Stimulated activated CD4-positive, alpha-beta T cell treated with anti-CD3 and anti-CD28 coated beads, TNF-alpha, amount 100 ng/mL, for 24 hours (primary cell): ENCODE measurements at places on chromosomes 3 and 15.

GRCh38 chr15:85494048-85494777 lies 113.8 kb downstream of the AKAP13 start:
- DNase-seq: no peak

- DNase-seq: no peak
Measured at GRCh38 chr3:160183345-160184076, 41.7 kb upstream of the C3orf80 start.

GRCh38 chr3:35659768-35660167 lies 20.4 kb downstream of the ARPP21 start:
- no peak for DNase-seq

GRCh38 chr3:33403756-33404155 lies 36.4 kb downstream of the UBP1 start:
- no peak for DNase-seq
